ENCODE measurements at places on chromosomes 3 and 15. TPM values are rescaled to one million over a fixed set of nuclear protein-coding genes. Genes with fewer than 3 reads are reported as not detected.
A peak's percentile ranks its signal among the peaks of the same experiment; 100 is the strongest.

DNA sequence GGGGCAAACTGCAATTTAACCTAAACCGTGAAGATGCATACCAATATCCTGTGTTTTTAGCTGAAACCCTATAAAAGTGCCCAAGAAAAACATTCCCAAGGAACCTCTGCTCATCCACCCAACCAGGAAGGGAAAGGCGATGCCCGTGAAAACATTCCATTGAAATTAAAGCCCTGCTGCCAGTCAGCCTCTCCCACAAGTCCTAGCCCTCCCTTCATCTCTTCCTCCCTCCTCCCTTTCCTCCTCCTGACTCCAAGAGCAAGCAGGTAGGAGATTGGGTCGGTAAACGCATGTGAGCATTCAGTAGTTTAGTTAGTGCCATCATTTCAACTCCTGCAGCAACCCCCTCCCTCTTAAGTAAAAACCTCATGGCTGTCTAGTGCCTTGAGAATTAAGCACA, 27.7 kb downstream of the HES1 start:
- no peak for DNase-seq

- no peak for DNase-seq
These were observed 174.5 kb downstream of the MEIS2 start for GRCh38 chr15:36925653-36926426.

- no peak for DNase-seq
These were observed 4.0 kb downstream of the ITPR1 start for GRCh38 chr3:4497005-4497692.

- peak; percentile 92 for DNase-seq
These were observed at the start of gene THSD4 for GRCh38 chr15:71114887-71115566. THSD4 (plus strand) TSS chr15:71115471.

GRCh38 chr15:58566029-58566428, 134.2 kb downstream of the LIPC start:
- DNase-seq, result no peak

- DNase-seq, result no peak
These were observed 17.6 kb upstream of the LINGO1 start for GRCh38 chr15:77650265-77650664.

The CD80 gene
- 9.9 TPM for total RNA-seq

The AHSG gene
- not detected for total RNA-seq

The SLCO2A1 gene
- total RNA-seq, result 121 TPM

The TRNT1 gene
- 5.4 TPM for total RNA-seq

The ADGRG7 gene
- total RNA-seq, result not detected

The SLC9C1 gene
- 1.1 TPM for total RNA-seq

The ANKRD34C gene
- not detected for total RNA-seq

The NRG4 gene
- not detected for total RNA-seq

Data from stomach (tissue), 19 donors.